Activated T-cell treated with anti-CD3 and anti-CD28 coated beads for 24 hours (primary cell): ENCODE measurements at places on chromosomes 4 and X.

GRCh38 chr4:97531351-97531750 lies 611.9 kb downstream of the STPG2 start:
- DNase-seq = no peak

GRCh38 chrX:25015486-25016360 lies at the start of gene ARX:
Gene ARX (minus strand): TSS chrX:25015965. CDS start chrX:25015737, 228 bp downstream.
- no peak for DNase-seq

GRCh38 chrX:53456254-53456653 lies 22.1 kb upstream of the HSD17B10 start:
- DNase-seq = no peak

- no peak for DNase-seq
Measured at GRCh38 chr4:102218656-102219055, 126.6 kb downstream of the SLC39A8 start.

GRCh38 chr4:142519342-142519741 lies 326.8 kb downstream of the INPP4B start:
- no peak for DNase-seq
